ENCODE measurements at places on chromosomes 5 and 9. TPM values are rescaled to one million over a fixed set of nuclear protein-coding genes. Genes with fewer than 3 reads are reported as not detected.

DNA sequence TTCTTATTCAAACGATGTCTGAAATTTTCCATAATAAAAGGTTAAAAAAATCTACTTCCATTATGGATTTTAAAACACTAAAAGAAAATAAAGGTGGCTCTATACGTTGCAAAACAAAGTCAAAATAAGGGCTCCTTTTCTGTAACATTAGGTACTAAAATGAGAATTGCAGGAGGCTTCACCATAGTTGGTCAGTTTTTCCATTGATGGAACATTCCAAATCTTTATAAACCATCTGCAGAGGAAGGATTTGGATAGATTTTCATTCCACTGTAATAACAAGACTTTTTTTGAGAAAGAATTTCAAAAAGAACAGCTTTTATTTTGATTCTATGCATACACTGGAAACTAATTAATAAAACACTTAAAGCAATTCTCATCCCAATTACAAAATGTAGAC, 145.6 kb downstream of the LURAP1L start:
- no peak for DNase-seq

GRCh38 chr9:4805191-4805918, 12.6 kb downstream of the RCL1 start:
- no peak for DNase-seq

The SLC34A3 gene
- total RNA-seq = not detected

GRCh38 chr9:33190021-33190705, 23.0 kb upstream of the B4GALT1 start:
- DNase-seq = no peak

DNA sequence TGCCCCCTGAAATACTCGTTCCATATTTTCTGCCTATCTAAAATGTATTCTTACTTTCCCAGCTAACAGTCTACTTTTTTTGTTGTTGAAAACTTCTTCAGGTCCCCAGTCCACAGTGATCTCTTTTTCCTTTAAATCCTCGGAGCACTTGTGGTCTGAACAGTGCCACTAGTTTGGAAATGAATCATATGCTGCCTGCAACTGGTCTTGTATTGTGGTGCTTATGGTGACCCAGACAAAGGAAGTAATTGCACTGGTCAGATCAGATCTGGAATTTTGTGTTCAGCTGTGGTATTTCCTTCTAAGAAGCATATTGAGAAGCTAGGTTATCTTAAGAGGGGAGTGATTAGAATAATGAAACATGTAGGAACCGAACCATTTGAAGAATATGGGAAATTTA, 2.9 kb downstream of the UNC13B start:
- no peak for DNase-seq

The FGF10 gene
- 3.8 TPM for total RNA-seq

GRCh38 chr5:155101697-155102096, 88.1 kb downstream of the KIF4B start:
- no peak for DNase-seq

DNA sequence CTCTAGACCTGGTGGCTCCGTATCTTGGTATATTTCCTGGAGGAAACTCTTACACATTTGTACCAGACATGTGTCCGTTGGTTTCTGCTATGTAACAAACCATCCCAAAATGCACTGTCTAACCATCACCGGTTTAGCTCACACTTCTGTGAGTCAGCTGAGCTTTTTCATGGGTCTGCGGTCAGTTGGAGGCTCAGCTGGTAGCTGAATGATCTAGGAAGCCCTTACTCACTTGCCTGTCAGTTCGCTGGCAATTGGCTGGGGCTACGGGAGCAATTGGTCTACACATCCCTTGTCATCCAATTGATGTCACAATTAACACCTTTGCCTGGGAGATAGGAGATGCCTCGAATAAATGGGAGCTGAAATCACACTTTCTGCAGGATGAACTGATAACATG, 11.6 kb upstream of the WHRN start:
- no peak for DNase-seq

DNA sequence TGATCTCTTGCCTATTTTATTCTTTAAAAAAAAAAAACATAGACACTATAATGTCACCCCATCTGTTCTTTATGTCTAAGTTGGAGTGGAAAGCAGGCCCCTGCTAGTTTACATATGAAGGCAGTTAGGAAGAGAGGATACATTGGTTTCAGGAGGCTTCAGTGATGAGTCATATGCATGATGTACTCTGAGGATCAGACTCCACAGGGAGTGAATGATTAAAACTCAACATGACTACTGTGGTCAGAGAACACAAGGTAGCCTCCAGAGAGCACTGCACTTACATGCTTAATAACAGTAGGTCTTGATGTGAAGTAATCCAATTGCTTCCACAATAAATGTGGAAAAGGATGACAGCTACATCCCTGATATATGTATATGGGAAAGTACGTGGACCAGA, 22.7 kb upstream of the FSTL4 start:
- DNase-seq = no peak

The SERINC5 gene
- total RNA-seq = 7.9 TPM

- DNase-seq = no peak
Observed at GRCh38 chr9:99561509-99561917, 260.2 kb upstream of the NR4A3 start.

GRCh38 chr5:155620821-155621410, 607.4 kb downstream of the KIF4B start:
- no peak for DNase-seq

- no peak for DNase-seq
Observed at GRCh38 chr5:158813275-158813674, 286.4 kb downstream of the EBF1 start.

The PCDHB9 gene
- total RNA-seq = 5.5 TPM

The GFI1B gene
- total RNA-seq = not detected

DNA sequence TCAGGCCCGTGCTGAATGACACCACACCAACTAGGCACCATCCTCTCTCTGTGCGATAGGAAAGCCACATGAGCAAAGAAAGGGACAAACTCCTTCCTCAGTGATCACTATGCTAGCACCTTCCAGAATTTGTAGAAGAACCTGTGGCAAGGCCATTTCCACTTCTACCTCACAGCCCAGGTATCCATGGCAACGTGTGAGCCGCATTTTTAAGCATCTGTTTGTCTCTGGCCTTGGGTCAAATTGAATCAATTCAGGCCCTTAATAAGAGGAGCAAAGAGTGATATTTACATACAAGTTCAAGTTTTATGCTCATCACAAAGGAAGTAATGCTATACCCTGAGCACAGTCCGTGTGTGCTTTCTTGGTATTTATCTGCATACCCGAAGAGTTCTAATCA, 179.3 kb downstream of the SLC12A2 start:
- no peak for DNase-seq

Data from neural crest cell (in vitro differentiated cells).